ENCODE measurements at places on chromosomes 7 and 10. TPM values are rescaled to one million over a fixed set of nuclear protein-coding genes. Genes with fewer than 3 reads are reported as not detected.
A peak's percentile ranks its signal among the peaks of the same experiment; 100 is the strongest.

DNA sequence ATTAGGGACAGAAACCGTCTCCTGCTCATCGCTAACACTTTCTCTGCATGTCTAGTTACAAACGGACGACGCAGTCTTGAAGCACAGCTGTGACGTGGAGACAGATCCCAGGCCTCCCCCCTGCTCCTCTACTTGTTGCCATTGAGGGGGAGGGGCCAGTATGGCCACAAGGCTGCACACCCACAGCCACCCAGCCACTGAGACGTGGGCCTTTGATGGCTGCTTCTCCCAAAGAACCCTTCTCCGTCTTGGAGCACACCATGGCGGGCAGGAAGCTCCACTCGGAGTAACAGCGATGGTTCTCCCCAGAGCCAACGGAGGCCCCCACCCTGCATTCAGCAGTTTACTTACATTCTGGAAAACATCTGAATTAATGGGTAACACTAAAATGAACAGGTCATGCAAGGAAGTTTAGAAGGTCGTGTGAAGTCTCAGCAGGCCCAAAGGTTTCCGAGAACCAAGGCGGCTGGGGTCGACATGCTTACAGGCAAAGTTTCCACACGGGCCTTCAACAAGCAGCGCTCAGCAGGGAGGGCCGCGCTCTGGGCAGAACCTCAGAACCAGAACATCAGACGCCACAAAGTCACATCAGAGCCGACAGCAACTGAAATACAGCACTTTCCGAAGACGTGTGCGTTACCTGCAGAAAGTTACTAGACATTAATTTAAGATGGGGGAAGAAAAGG is 169.6 kb downstream of the DIP2C start:
- peak; percentile 44 for DNase-seq

- no peak for DNase-seq
These were observed 14.1 kb upstream of the MYH16 start for GRCh38 chr7:99258501-99258900.

DNA sequence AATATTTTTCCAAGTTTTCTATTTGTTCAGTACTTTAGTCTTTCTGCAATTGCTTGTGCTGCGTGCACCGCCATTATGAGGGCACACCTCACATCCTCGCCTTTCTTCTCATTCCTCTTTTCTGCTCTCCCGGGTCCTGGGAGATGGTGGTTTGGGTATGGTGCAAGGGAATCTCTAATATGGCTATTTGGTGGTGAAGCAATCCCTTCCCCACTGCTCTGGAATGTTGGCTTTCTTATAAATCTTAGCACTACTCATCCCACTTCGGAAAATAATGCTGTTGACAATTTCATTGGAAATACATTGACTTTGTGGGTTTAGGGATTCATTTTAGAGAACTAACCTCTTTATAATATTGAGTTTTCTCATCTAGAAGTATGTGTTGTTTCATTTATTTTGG is 1.9 kb upstream of the GCK start:
- no peak for DNase-seq

Gene KCNMA1
- 28.6 TPM for total RNA-seq

DNA sequence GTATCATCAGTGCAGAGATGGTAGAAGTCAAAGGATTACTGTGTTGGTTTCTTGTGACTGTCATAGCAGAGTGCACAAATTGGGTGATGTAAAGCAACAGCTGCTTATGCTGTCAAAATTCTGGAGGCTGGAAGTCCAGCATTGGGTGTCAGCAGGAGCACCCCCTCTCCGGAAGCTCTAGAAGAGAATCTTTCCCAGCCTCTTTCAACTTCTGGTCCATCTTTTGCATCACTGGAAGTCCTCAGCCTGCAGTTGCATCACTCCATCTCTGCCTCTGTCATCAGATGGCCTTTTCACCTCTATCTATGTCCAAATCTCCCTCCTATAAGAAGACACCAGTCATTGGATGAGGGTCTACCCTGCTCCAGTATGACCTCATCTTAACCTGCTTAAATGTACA is 35.8 kb upstream of the GALNTL5 start:
- DNase-seq, result no peak

Data from ascending aorta (tissue), 2 donors.